Anterior cingulate cortex (tissue), 58 donors: ENCODE measurements at places on chromosomes 5 and 9.
A peak's percentile ranks its signal among the peaks of the same experiment; 100 is the strongest.

- peak; percentile 55 for DNase-seq
Observed at GRCh38 chr9:124079176-124079925, 67.8 kb downstream of the LHX2 start.

GRCh38 chr5:122704247-122705036 lies 70.4 kb upstream of the SNX2 start:
- no peak for DNase-seq

DNA sequence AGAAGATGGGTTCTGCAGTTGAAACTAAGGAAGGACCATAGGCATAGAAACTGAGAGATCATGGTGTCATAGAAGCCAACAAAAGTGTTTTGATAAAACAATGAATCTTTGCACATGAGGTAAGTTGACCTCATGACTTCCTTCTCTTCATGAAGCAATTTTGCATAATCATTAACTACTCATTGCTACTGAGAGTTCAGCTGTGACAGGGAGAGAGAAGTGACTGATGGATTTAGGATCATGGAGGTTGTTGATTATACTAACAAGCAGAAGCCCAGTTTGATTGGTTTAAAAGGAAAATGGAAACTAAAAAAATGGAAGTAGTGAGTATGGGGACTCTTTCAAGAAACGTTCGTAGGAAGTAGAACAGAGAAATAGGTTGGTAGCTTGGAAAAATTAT lies 51.2 kb downstream of the PARP8 start:
- DNase-seq = no peak

- no peak for DNase-seq
Observed at GRCh38 chr5:116876240-116876840, 301.7 kb upstream of the SEMA6A start.

- no peak for DNase-seq
Observed at GRCh38 chr9:114552706-114553105, 34.9 kb upstream of the ATP6V1G1 start.

DNA sequence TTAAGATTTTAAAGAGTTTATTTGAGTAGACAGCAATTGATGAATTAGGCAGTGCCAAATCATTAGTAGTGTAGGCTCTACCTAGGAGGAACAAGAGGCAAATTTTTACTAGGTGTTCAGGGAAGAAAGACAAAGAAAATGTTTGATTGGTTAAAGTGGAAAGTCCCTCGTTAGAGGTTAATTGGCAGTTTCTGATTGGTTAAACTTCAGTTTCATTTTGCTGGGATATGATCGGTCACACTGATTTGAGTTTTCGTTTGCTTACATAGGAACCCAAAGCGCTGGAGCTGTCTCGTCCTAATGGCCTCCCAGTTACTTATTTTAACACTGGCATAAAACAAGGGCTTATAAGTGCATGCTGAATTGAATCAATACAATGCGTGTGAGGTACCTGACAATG lies 15.1 kb downstream of the DMAC1 start:
- no peak for DNase-seq

- DNase-seq = no peak
Observed at GRCh38 chr5:79831381-79832309, 142.0 kb downstream of the CMYA5 start.

DNA sequence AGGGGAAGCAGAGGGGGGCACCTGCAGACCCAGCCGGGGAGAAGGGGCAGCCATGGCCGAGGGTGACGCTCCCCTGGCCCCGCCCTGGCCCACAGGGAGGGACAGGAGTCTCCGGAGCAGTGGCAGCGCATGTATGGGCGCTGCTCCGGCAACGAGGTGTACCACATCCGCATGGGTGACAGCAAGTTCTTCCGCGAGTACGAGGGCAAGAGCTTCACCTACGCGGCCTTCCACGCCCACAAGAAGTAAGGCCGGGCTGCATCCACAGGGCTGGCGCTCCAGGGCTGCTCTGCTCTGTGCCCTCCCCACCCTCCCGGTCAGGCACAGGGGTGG lies 68.2 kb downstream of the KCNT1 start:
- no peak for DNase-seq
